Aorta (tissue), 5 donors: ENCODE measurements at places on chromosomes 6 and 20. TPM values are rescaled to one million over a fixed set of nuclear protein-coding genes. Genes with fewer than 3 reads are reported as not detected.

DNA sequence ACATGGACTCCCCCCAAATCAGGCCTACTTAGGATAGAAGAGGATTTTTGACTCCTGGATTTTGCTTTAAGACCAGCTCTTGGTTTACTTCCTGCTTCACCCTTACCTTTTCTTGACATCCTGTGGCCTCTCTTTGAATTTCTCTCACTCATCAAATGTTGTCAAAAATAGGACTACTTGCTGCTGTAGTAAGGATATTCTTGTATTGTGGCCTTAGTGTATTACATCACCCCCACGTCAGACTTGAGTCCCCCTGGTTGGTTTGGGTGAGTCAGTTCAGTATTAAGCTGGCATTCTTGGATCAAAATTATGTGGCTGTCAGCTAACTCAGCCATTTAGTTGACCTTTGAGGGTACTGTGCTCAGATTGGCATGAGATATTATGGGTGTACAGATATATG lies 1.1 kb downstream of the TPX2 start:
- DNase-seq = no peak

DNA sequence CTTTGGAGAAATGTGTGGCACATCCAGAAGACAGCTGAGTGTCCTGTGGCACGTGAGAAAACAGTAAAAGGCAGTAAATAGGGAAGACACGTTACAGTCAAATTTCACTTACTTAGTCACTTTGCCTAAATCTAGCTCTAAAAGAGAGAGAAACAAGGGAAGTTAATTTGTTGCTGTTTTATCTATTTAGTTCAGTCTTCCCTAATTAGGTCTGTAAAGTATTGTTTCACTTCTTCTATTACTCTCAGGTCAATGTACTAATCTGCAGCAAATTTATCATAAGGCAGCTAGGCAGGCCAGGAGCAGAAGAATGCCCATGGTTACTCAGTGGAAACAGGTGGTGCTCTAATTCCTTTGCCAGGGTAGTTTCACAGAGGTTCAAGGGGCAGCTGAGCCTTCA lies 124.3 kb upstream of the CNR1 start:
- no peak for DNase-seq

FERMT1 gene
- 1.1 TPM for polyA plus RNA-seq

CRISP2 gene
- polyA plus RNA-seq = not detected
